ENCODE measurements at places on chromosomes 6 and 20.

GRCh38 chr6:108454356-108454755 lies 106.4 kb upstream of the FOXO3 start:
- no peak for DNase-seq

DNA sequence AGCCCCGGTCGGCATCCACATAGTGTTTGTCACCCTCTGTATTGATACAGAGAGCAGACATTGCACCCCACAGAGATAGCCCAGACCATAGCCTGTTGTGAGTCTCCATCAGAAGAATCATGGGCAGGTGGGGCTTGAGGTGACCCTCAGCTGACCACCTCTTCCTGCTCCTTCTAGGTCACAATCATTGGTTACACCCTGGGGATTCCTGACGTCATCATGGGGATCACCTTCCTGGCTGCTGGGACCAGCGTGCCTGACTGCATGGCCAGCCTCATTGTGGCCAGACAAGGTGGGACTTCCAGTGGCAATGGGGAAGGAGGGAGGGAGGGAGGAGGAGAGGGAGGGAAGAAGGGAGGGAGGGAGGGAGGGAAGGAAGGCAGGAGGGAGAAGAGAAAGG lies 61.4 kb upstream of the RIN2 start:
- no peak for DNase-seq

DNA sequence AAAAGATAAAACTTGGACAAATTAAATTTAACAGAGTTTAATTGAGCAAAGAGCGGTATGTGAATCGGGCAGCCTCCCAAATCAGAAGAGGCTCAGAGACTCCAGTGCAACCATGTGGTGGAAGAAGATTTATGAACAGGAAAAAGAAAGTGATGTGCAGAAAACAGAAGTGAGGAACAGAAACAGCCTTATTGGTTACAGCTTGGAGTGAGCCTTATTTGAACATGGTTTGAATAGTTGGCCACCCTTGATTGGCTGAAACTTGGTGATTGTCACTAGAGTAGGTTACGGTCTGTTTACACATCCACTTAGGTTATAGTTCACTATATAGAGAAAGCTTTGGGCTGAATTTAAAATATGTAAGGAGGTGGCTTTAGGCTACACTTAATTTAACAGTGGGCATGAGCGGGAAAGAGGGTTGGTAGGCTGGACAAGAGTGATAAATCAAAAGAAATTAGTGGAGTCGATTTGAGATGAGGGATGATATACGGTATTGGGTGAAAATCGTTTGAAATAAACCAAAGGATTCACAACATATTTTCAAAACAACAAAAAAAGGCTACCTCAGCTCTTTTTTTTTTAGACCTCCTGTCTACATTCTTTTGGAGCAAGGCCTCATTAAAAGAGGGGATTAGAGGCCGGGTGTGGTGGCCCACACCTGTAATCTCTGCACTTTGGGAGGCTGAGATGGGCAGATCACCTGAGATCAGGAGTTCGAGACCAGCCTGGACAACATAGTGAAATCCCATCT lies 84.3 kb upstream of the PREP start:
- DNase-seq, result no peak

GRCh38 chr6:15493437-15494168 lies 169.2 kb downstream of the DTNBP1 start:
- no peak for DNase-seq

- no peak for DNase-seq
Observed at GRCh38 chr20:56540415-56540814, 7.4 kb downstream of the FAM209B start.

DNA sequence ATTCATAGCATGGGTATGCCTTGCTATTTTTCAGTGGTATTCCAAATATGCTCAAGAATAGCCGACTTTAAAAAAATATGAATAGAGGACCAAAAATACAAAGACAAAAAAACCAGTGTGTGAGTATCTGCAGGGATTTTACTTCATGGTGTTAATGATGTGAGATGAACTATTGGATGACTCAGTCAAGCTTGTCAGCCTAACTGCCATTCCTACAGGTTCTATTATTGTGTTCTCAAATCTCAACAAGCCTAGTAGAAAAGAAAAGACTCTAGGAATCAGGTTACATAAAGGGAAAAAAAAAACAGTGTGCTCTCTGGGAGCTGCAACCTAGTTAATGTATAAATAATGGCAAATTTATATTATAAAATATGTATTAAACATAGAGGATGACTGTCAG lies 588.4 kb upstream of the BTBD3 start:
- no peak for DNase-seq

- no peak for DNase-seq
Observed at GRCh38 chr20:50999355-50999754, 23.6 kb downstream of the KCNG1 start.

- DNase-seq, result no peak
Observed at GRCh38 chr6:158284007-158284875, 28.0 kb upstream of the TULP4 start.

DNA sequence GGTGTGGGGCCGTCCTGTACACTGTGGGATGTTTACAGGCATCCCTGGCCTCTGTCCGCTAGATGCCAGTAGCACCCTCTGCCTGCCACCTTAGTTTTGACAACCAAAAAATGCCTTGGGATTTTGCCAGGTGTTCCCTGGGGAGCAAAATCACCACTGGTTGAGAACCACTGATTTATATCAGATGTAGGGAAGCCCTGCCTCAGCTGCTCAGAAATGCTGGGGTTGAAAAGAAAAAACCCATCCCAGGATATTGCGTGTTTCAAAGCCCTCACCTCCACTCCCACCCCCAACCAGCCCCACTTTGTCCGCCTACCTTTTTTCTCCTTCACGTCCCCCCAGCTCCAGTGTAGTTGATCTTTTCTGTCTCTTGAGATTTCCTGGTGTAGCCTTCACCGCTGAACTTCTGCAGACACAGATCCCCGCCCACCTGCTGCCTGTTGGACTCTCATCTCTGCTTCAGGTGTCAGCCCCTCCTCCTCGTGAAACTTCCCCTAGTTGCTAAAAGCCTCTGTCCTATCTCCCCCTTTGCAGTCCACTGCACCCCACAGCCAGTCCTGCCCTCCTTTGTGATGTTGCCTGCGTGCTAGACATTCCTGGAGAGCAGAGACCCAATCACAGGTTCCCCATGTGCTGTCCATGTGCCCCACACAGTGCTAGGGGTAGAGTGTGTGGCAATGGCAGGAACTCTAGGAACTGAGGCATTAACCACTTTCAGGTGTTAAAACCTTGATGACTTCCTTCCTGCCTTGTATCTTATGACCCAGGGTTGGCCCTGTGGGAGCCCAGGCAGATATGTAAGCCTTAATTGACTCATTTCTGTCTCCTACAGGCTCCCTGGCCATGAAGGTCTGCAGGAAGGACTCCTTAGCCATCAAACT lies 98.9 kb downstream of the TBC1D7 start:
- no peak for DNase-seq

DNA sequence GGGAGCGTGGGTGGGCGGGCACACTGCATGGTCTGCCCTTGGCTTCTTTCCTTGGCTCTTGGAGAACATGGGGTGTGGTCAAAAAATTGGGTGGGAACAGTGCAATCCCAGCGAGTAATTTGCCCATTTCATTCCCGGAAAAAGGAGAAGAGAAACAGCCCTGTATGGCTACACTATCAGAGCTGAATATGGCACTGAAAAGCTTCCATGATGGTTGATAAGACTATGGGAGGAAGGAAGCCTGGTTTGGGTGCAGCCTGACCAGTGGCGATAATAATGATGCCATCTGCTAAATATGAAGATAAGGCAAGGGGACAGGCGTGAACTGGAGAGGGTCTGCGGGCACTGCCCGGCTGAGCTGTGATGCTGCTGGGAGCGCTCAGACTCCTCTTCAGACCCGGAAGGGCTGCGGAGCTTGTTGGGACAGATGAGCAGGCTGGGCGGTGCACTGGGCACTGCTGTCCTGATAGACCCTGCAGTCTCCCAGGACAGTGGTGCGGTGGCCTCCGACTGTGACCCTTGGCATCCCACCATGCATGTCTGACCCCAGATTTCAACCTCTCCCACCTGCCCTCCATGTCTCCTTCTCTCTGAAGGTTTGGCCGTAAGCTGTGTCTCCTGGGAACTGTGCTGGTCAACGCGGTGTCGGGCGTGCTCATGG lies 10.2 kb downstream of the SLC22A1 start:
- no peak for DNase-seq

DNA sequence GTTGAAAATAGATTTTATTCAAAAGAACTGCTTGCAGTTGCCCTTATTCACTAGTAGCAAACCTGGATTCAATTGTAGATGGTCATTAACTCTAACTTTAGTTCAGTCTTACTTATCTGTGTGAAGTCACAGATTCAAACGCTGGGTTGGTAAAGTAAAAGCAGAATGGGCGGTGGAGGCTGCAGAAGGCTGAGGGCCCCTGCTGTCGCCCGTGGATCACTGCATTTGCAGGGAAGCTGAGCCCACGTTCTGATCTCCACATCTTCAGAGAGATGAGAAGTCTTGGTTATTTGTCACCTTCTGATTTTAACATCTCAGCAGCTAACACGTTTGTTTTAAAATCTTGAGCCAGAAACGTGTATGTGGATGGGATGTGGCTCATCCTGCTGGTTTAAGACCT lies 75.1 kb downstream of the SNX9 start:
- no peak for DNase-seq

DNA sequence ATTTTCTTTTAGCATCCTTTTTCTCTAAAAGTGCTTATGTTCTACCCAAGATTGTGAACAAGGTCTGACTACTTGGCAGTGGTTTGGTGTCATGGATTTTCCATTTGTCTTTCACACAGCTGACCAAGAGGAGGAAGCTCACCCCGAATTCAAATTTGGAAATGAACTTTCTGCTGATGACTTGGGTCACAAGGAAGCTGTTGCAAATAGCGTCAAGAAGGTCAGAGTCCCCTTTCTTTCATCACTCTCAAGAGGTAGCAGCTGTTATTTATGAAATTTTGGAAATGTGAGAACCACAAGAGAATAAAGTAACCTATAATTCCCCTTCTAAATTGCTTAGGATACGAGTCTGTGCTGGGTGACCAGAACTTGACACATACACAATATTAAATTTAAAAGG lies 113.0 kb upstream of the LAMP5 start:
- DNase-seq, result no peak

DNA sequence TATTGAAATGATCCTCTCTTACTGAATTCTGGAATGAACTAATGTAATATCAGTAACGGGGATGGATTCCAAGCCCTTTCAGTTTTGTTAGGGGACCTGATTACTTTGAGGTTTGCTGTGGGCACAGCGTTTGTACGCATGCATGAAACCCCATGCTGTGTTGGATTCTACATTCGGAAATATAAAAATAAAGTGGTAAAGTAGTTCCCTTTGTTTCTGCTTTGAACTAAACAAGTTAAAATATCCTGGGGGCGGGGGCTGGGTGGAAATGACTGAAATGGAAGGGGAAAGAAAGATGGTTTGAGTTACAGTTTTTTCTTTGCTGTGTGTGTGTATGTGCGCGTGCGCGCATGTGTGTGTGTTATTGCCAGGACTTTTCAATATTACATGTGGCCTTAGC lies 196.5 kb upstream of the OPRM1 start:
- DNase-seq, result no peak

DNA sequence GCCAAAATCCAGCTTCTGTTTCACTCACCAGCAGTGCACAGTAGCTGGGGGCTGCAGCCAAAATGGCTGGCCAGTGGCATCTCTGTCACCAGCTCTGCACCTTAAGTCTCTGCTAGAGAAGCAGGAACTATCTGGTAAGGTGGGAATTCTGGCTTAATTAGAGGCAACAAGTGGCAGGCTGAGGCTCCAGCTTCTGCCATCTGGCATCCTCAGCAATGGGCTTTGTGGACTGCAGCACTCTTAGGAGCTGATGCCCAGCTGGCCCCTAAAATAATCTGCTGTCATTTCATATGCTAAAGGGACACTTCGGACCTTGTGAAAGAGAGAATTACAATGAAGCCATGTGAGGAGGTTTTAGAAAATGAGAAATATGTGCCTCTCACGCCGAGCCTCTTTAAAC lies 4.6 kb upstream of the CLDN20 start:
- DNase-seq, result no peak

DNA sequence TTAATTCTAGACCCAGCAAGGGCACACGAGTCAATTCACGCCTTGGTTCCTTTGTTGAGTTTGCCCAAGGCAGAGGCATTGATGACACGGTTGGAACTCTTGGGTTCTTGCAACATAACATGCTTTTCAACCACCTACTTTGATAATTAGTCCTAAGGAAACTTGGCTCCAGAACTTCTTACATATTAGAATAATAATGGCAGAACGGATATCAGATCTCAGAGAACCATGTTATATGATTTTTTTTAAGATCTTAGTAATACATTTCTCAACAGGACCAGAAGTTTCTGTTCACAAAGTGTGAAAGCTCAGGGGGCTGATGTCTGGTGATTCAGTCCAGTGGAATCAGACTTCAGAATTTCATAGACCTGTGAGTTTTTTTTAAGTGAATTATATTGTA lies 19.2 kb downstream of the SPTLC3 start:
- no peak for DNase-seq

- DNase-seq, result no peak
Observed at GRCh38 chr6:166638573-166638964, 11.5 kb upstream of the RPS6KA2 start.

GRCh38 chr6:14673201-14673600 lies 555.6 kb downstream of the CD83 start:
- no peak for DNase-seq

- no peak for DNase-seq
Observed at GRCh38 chr20:18853946-18854646, 40.5 kb downstream of the SCP2D1 start.

DNA sequence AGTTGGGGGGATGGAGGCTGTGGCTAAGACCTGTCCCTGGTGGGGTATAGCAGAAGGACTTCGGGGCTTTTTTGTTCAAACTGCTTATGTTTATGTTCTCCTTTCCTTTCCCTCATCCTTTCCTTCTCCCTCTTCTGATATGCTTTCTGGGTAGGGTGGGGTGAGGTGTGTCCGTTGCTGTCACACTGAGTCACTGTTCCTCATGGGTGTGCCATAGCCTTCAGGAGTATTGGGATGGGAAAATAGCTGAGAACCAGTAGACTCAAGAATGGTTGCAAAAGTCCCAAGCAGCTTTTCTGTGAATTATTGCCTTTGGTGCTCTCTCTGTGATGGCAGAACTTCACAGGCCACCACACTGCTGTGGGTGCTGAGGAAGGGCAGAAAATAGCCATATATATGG lies 39.6 kb downstream of the TPD52L1 start:
- DNase-seq, result no peak

- DNase-seq, result no peak
Observed at GRCh38 chr6:144908004-144908403, 622.9 kb downstream of the UTRN start.
